Ecto neural progenitor cell (in vitro differentiated cells): ENCODE measurements at places on chromosomes 7 and 10.
A peak's percentile ranks its signal among the peaks of the same experiment; 100 is the strongest.

DNA sequence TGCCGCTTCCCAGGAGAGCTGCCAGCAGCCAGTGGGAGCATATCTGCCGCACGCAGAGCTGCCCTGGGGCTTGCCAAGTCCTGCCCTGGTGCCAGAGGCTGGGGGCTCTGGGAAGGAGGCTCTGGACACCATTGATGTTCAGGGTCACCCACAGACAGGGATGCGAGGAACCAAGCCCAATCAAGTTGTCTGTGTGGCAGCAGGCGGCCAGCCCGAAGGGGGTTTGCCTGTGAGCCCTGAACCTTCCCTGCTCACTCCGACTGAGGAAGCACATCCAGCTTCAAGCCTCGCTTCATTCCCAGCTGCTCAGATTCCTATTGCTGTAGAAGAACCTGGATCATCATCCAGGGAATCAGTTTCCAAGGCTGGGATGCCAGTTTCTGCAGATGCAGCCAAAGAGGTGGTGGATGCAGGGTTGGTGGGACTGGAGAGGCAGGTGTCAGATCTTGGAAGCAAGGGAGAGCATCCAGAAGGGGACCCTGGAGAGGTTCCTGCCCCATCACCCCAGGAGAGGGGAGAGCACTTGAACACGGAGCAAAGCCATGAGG, 94.6 kb downstream of the TACC2 start:
- no peak for DNase-seq

DNA sequence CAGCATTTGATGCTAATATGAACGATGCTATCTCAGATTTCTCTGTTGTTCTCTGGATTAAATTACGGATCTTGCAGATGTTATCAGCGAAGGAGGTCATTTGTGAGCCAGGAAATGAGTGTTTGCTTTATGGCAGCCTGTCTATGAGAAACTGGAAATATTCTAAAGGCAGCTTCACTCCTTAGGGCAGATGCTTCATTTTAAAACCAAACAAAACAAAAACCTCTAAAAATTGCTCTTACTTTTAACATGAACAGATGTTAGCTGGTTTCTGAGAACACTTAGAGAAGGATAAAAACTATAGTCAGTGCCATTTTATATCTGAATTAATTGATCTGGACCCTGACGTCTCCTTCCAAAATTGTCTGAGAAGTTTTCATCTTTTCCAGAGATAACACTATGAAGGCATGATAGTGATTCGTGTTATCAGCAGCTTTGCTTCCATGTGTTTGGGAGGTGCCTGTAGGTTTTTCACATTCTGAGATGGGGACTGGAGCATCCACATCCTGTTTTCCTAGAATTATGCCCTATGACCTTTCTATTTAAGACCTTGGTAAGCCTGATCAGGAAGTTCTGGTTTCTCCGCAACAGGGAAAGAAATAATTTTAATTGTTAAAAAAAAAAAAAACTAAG, 53.1 kb downstream of the CPED1 start:
- no peak for DNase-seq

DNA sequence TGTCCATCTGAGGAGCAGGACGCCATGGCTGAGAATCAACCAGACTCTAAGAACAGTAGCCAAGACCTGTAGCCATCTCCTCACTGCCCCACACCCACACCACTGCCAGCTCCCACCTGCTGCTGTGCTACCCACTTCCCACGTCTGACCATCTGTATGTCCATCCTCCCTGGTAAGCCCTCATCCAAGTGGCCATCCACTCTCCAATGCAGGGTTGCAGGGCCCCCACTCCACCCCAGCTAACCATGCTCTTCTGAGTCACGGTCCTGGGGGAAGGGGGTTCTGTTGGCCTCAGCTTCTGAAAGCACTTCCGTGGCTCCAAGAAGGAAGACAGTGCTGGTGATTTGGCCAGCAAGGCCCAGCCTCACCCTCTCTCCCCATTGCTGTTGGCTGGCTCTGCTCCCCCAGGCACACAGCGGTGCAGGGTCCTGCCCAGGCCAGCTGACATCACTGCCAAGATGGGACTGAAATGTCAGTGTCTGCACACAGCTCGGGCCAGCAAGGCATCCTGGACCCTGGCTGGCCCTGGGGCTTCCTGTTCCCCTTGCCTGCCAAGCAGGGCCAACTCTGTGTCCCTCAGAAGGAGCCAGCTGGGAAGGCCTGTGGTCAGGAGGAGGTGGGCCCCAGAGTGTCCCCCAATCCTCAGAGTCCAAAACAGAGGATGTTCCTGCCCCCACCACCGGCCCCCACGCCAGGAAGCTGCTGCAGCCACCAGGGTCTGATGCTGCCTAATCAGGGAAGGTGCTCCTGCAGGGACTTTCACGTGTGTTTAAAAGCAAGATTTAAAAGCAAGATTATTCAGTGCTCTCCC, 17.5 kb downstream of the RASGEF1A start:
- DNase-seq, result peak; percentile 42

- no peak for DNase-seq
Measured at GRCh38 chr7:716636-717035, 9.9 kb upstream of the DNAAF5 start.

- DNase-seq, result no peak
Measured at GRCh38 chr7:49848211-49848841, 74.9 kb downstream of the VWC2 start.

DNA sequence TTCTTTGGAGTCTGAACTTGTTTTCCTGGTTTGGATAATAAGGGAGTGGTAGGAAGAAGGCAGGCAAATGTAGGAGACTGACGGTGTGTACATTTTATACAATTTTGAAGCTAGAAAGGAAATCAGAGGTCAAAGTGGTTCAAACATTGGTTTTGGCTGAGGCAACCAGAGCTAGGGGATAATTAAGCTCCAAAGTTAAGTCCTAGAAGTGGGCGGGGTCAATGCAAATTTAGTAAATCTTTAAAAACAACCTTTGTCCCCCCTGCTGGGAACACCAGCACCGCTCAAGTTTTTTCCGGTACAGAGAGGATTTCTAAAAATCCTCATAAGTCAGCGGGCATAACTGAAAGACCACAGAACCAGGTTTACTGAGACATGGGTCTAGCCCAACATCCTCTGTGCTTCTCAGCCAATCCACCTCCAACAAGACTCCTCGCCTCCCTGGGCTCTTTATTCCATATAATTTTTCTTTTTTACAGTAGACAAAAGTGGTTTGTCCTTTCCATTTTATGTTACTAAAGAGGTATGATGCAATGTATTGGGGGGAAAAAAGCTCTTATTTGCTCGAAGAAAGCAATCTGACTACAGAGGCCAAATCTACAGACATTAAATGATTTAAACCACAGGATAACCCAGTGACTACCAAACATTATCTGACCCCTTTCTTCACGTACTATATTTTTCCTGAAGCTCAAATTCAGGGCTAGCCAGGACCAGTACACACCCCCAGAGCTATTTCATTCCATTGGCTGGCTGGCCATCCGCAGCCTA, 1.6 kb downstream of the GLUD1 start:
- peak; percentile 53 for DNase-seq

DNA sequence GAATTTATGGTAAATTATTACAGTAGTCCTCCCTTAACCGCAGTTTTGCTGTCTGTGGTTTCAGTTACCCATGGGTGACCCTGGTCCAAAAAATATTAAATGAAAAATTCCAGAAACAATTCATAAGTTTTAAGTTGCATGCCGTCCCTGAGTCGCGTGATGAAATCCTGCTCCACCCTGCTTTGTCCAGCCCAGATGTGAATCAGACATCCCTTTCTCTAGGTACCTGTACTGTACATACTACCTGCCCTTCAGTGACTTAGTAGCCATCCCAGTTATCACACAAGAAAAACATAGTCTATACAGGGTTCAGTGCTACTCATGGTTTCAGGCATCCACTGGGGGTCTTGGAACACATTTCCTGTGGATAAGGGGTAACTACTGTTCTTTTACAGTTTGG, 20.5 kb upstream of the RHEB start:
- DNase-seq, result no peak

DNA sequence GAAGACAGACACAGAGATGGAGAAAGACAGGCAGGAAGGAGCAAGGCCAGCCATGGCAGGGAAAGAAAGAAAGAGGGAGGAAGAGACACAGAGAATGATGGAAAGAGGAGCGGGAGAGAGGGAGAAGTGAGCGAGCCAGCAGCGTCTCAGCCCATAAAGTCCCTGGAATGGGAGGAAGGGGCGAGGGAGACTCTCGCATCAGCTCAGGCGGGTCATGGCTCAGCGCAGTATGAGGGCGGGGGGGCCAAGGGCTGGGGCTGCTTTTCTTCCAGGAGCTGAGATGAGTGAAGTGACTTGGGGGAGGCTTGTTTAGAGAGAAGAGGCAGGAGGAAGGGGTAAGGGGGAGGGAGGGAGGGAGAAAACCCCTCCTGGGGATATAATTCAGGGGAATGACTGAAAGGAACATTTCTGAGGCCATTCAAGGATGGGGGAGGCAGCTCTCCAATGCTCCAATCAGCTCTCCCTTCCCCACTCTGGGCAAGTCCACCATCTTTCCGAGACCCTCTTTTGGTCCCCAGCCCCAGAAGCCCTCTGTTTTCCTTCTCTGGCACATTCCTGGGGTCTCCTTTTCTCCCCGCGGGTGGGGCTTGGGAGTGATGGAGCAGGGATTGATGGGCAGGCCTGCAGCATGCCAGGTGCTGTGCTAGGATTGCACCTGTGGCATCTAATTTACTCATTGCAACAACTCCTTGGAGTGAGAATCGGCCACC, 87.9 kb downstream of the HIF1AN start:
- DNase-seq, result no peak

GRCh38 chr7:155205368-155206317, 92.0 kb upstream of the INSIG1 start:
- DNase-seq, result no peak

GRCh38 chr10:113524539-113525490, 28.0 kb upstream of the HABP2 start:
- DNase-seq, result peak; percentile 13

GRCh38 chr7:139482662-139483466, 609 bp downstream of the KLRG2 start:
- peak; percentile 67 for DNase-seq

DNA sequence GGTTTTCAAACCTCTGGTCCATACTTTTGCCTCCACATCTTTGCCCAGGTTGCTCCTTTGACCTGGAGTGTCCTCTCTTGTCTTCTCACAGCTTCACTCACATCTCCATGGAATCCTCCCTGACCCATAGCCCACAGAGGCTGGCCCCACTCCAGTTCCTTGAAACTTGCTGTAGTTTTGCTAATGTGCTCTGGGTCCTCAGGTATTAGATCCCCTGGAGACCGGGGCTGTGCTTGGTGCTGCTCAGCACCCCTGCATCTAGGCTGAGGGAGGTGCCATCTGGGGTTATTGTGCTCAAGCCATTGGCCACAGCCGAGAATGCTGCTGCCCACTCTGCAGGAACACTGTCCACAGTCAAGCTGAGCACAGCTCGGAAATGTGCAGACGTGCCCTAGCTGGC, 16.5 kb downstream of the KNDC1 start:
- DNase-seq, result no peak

- DNase-seq, result no peak
Measured at GRCh38 chr10:122013311-122013780, 24.4 kb downstream of the TACC2 start.

DNA sequence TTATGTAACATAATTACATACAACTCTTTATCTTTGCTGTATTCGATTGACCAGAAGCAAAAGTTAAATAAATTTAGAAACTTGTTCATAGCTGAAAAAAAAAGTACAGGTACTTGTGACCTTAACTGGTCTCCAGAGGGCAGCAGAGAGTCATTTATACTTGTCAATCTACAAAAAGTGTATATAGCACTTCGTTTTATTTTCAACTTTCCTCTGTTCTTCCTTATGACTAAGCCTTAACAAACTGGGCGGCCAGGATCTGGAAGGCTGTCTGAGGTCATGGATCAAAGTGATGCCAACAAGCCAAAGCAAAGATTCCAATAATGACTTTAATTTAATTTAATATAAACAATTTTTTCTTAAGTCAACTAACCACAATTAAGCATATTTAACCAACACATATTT, 29.8 kb downstream of the C10orf67 start:
- DNase-seq, result no peak

DNA sequence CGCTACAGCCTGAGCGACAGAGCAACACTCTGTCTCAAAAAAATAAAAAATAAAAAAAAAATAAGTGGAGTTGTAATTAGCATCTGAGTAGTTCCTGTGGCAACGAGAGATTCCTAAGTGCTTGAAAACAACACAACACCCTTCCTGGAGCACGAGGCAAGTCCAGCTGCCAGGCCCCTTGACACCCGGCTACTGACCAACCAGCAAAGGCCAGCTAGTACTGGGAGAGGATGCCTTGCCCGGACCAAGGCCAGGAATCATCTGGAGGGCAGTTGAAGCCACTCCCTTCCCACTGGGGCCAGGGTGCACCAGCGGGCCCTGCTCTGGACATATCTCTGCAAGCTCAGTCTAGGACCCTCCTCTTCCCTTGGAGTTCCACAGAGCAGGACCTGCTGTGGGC, 536 bp downstream of the C10orf105 start:
- DNase-seq, result no peak

DNA sequence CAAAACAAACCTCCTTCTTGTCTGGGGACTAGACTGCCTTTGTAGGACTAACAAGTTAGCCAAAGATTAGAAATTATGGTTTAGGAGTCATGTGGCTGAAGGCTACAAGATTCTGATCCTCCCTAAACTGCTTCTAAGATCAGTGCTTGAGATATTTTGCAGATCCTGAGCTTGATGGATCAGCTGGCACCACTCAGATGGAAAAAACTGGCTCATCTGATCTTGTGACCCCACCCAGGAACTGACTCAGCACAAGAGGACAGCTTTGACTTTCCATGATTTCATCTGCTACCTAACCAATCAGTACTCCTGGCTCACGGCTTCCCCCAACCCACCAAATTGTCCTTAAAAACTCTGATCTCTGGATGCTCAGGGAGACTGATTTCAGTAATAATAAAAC, 271.5 kb upstream of the TAC1 start:
- no peak for DNase-seq

GRCh38 chr10:43715334-43715733, 66.7 kb upstream of the ZNF32 start:
- no peak for DNase-seq

DNA sequence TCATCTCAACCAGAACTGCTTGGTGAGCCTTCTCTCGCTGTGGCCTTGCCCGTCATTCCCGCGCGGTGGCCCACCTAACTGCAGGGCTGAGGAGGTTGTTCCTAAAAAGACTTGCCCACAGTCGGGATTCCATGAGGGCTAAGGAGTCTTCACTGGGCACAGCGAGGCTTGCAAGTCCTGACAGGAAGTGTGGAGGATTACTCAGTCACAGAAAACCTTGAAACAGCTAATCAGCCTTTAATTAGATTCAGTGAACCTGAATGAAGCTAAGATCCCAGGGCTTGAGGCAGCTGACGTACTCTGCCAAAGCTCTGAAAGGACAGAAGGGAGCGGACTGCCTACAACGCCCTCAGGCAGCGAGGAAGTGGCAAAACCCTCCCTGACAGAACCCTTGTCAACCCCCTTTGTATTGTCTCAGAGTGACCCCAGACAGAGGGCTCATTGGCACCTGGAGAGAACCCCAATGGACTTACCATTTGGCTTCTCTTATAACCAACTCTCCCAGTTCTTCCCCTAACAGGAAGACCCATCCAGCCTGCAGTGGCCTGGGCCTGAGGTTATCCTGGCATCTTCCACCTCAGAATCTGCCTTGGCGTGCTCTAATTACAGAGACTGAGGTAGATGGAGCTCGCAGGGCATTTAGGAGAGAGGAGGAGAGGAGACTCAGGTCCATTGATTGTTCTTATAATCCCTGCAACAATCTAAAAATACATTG, 2.5 kb upstream of the LAMB4 start:
- peak; percentile 62 for DNase-seq
